ENCODE measurements at places on chromosomes 1 and 21. TPM values are rescaled to one million over a fixed set of nuclear protein-coding genes. Genes with fewer than 3 reads are reported as not detected.

- H3K27me3 ChIP-seq = peaks cover 4% of the 10 kb centered on the region
- H3K36me3 ChIP-seq = no peaks in the 10 kb centered on the region
- no peak overlapping the region for H3K27ac ChIP-seq
- no peaks in the 10 kb centered on the region for H3K4me1 ChIP-seq
- no peak overlapping the region for H3K4me3 ChIP-seq
Measured at GRCh38 chr1:77545970-77546369, 136.5 kb downstream of the ZZZ3 start.

DNA sequence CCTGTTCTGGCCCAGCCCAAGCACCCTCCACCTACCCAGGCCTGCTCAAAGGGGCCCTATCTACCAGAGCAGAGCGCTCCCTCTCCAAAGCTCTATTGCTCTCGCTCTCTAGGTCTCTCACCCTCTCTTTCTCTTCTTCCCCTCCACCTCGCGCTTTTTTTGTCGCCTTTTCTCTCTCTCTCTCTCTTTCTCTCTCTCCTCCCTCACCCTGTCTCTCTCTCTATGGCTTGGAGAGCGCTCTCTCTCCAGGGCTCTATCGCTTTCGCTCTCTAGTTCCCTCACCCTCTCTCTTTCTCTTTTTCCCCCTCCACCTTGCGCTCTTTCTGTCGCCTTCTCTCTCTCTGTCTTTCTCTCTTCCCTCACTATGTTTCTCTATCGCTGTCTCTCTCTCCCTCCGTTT is 3.4 kb upstream of the ZNF678 start:
- peaks cover 33% of the 10 kb centered on the region for H3K4me1 ChIP-seq
- H3K27me3 ChIP-seq = peaks cover 28% of the 10 kb centered on the region
- no peak overlapping the region for H3K27ac ChIP-seq
- DNase-seq = no peak

- H3K27me3 ChIP-seq = peaks cover 2% of the 10 kb centered on the region
- no peaks in the 10 kb centered on the region for H3K36me3 ChIP-seq
- no peak overlapping the region for H3K4me3 ChIP-seq
Measured at GRCh38 chr1:65804584-65804983, 11.9 kb downstream of the PDE4B start.

TAS1R1 gene
- not detected for polyA plus RNA-seq

UQCRHL gene
- polyA plus RNA-seq = 0.90 TPM

EXTL1 gene
- not detected for polyA plus RNA-seq

OLIG2 gene
- polyA plus RNA-seq = not detected
